ENCODE measurements at places on chromosomes 16 and 17.
A peak's percentile ranks its signal among the peaks of the same experiment; 100 is the strongest.

GRCh38 chr16:59611556-59611955 lies 877.4 kb upstream of the GOT2 start:
- DNase-seq: no peak

GRCh38 chr17:9054126-9054975 lies 33.0 kb downstream of the NTN1 start:
- peak; percentile 85 for DNase-seq

- DNase-seq: no peak
Measured at GRCh38 chr17:70968302-70968701, 799.0 kb downstream of the KCNJ2 start.

- DNase-seq: no peak
Measured at GRCh38 chr17:2028234-2028614, 1.7 kb upstream of the DPH1 start.

DNA sequence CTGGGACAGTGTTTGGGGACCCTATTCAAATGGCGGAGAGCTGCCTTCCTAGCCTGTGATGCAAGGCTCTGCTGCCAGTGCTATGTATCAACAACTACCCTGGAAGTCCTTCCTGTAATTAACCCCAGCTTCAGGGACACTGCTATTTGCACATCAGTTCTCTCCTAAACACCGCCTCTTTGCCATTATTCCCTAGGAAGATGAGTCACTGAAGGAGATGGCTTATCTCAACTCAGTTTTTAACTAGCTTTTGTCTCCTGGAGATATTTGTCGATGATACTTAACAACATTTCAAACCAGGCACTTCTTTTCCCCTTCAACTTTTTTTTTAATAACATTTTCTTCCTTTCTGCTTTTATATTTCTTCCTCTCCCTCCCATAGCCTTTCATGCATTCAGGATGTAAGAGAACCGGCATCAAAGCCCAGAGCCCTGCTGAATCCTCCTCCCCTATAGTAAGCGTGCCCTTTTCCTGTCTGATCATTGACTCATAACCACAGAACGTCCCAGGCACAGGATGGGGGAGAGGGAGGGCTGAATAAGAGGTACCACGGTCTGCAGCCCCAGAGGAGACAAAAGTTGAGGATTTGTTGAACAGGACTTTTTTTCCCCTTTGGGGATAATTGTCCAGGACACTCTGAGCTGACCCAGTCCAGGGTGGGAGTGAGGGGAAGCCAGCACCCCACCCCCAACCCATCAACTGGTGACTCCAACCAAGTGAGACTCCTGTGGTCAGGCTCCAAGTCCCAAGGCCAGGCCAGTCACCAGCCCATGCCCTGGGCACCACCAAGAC lies 387.8 kb upstream of the SALL1 start:
- DNase-seq: no peak

GRCh38 chr16:73669535-73670274 lies 621.8 kb upstream of the ZFHX3 start:
- DNase-seq: no peak

- no peak for DNase-seq
Measured at GRCh38 chr16:83588070-83588469, 219.7 kb upstream of the HSBP1 start.

DNA sequence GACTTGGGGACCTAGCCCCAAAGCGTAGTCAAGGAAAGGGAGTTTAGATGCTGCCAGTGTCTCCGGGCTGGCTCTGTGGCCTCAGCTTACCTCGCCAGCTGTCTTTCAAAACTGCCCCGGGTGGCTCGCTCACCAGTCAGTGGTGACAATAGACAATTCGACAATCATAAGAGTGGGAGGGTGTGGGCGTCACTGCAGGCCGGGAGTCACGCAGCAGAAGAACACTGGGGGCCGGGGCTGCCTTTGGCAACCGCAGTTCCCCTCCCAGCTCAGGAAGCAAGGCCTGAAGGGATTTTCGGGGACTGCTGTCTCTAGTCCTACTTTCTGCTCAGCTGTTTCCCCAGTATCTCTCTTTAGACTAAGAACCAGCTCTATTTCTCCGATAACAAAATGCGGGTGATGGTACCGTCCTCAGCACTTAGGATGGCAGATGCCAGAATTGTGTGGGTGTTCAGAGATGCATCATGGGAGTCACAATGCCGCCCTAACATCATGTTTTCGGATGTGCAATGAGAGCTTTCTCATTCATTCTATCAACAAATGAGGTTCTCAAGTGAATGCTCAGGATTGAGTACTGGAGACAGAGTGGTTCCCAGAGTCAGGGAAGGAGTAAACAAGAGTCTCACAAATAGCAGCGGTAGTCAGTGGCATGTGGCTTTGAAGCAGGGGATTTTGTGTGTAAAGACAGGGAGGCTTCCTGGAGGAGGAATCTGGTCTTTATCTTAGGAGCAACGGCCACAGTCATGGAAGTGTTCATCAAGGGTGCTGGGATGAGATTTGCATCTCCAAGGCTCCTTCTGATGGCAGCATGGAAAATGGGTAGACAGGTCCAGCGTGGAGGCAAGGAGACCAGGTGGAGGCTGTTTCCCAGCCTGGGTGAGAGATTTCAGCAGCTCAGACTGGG lies 93.1 kb downstream of the ZDHHC7 start:
- no peak for DNase-seq

- DNase-seq: no peak
Measured at GRCh38 chr16:27191352-27191924, 11.9 kb upstream of the KDM8 start.

DNA sequence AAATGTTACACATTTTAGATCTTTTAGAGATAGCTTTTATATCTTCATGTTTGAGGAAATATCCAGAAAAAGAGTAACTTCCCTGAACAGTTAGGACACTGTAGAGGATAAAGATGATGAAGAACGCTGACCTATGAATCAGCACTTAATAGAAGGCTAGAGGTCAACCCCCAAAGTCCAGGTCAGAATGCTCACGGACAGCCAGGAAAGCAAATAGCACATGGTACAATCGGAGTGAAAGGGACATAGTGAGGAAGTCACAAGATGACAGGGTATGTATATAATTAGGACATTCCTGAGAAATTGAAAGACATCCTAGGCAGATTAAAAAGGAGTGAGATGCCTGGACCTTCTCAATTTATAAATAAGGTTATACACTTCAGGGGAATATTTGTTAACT lies 55.1 kb upstream of the CNTNAP4 start:
- no peak for DNase-seq

DNA sequence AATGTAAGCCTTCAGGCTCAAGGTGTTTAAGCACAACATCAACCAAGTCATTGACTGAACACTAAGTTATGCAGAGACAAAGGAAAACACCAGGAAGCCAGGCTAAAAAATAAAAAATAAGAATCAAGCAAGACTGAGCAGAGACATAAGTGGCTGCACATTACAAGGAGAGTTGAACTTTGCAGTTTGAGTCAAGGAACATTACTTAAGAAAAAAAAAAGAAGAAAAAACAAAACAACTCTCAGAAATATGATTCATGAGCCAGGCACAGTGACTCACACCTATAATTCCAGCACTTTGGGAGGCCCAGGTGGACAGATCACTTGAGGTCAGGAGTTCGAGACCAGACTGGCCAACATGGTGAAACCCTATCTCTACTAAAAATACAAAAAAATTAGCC lies 168.1 kb downstream of the C16orf95 start:
- no peak for DNase-seq

DNA sequence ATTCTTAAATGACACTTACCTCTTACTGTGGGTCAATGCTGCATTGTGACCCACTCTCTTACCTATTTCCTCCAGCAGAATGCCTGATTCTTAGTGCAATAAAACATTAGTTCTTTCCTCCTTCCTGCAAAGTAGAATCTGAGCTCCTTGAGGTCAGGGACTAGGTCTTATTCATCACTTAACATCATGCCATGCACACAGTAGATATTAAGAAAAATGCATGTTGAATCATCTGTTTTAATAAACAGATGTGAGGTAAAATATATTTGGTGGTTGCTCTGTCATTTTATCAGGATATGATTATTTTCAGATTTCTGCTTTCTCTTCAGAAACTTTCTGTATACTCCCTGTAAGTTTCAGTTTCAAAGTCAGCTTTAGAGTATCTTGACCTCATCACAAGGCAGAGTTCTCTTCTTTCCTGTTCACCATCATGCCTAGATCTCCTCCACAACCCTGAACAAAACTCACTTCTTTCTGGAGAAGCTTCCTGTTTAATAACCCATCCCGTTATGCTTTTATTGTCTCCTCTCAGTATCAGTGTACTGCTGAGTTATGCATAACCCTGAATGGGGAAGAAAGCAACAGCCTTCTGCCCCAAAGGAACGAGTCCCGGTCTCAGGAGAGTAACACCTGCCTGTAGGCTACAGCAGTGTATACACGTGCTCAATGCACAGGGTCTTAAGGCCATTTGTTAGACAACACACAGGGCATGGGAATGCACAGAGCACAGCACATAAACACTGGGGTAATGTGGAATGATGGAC lies 30.3 kb upstream of the SUPT4H1 start:
- no peak for DNase-seq

DNA sequence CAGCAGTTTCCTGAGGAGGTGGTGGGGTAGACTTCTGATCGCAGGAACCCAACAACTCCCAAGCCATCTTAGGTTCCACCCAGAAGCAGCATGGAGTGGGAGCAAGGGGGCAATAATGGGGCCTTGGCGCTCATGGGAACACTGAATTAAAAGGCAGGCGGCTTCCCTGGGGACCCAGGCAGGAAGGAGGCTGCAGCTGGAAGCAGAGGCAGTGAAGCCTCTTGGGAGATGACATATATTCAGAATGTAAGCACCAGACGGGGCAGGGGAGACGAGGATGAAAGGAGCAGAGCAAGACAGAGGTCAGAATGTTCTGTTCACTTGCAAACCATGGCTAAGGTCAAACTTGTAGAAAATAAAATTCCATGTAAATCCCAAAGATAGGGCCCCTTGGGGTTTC lies 2.9 kb downstream of the HIGD1B start:
- no peak for DNase-seq

- no peak for DNase-seq
Measured at GRCh38 chr16:74199066-74199841, 97.4 kb upstream of the PSMD7 start.

DNA sequence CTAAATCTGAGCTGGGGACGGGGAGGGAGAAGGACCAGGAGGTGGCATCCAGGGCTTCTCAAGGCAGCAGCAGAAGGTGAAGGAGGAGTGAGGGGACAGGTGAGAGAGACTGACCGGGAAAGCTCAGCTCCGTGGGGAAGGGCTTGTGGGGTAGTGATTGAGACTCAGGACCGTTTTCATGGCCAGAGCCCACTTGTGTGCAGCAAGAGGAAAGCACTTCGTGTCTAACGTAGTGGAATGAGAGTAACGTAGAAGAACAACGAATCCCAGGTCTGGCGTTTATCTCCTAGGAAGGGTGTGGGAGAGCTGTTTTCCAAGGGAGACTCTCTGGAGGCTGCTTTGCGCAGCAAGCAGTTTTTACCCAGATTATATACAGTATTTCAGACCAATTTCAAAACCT lies 1.3 kb upstream of the CDH3 start:
- DNase-seq: peak; percentile 35

DNA sequence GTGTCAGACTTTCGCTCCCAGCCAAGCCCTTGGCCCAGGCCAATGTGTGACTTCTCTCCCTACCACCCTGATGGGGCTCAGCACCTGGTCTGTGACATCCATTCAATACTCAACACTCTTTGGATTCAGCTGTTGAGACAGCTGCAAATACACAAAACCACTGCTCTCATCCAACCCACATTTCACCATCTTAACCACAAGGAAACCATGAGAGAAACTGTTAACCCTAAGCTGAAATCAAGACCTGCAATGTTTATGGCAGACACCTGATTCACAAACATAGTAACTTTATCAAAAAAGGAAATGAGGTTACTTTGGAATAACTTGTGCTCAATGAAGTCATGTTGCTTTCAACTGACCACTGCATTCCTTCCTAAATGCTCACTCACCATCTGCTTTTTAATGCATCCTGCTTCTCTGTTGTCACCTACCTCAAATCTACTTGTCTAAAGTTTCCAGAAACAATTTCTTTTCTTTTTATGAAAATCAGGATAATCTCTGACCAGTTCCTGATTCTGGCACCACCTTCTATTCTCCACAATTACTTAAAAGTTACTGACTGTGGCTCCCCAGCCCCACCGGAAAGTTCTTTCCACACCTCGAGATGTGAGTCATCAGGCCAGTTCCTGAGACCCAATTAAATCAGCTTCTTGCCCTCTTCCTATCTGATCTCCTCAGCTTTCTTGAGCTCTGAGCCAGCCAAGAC lies 88.2 kb downstream of the NOG start:
- DNase-seq: no peak

GRCh38 chr17:81552244-81553017 lies at the start of gene FAAP100:
TSS of gene FAAP100 (minus strand) at chr17:81552353. CDS start at chr17:81552330, 23 bp downstream.
- peak; percentile 99 for DNase-seq

GRCh38 chr16:68499006-68499405 lies 40.1 kb upstream of the ZFP90 start:
- DNase-seq: no peak

- no peak for DNase-seq
Measured at GRCh38 chr16:5187402-5187952, 89.9 kb upstream of the EEF2KMT start.

DNA sequence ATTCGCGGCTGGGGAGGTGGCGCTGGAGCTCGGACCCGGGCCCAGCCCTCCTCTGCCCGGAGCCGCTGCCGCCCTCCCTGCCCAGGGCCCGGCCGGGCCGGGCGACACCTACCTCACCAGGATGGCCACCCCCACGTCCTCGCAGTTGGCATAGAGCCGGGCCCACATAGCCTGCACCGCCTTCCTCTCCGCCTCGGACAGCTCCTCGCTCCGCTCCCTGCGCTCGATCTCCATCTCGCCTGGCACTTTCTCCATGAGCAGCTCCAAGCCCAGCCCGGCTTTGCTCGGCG lies 276 bp downstream of the CYGB start:
- DNase-seq: peak; percentile 89

GRCh38 chr17:4587803-4588202 lies 3.5 kb downstream of the SMTNL2 start:
- DNase-seq: no peak

DNA sequence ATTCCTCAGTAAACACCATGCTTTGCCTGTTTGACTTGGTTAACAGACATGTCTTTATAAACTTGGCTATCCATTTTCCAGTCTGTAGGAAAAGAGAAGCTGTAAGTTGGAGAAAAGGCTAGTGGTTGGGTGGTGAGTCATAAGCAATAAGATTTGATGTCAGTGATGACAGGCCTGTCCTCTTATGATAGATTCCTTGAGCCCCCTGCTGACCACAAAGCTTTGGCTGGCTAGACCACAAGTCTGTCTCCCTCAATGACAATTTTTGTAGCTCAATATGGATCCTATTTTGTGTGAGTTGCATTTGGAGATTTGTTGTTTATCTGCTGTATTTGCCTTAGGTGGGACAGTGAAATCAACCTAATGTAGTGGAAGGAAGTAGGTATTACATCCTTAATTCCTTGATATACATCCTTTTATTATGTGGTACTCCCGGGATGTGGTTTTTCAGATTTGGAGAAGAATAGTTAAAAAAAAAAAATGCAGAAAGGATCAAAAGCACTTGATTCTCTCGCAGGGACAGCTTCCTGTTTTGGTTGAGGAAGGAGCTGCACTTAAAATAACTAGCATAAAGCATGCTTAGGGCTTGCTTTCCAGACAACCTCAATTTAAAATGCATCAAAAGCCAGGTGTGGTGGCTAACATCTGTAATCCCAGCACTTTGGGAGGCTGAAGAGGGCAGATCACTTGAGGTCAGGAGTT lies 67.4 kb downstream of the SIAH1 start:
- no peak for DNase-seq
